A549 treated with RU486 at 1 μM for 4 hours (cell line): ENCODE measurements at places on chromosomes 1 and 21. TPM values are rescaled to one million over a fixed set of nuclear protein-coding genes. Genes with fewer than 3 reads are reported as not detected.

Gene GBP4
- 0.03 TPM in 1 of 5 replicates, not detected in the others for total RNA-seq

Gene CAPN9
- total RNA-seq = not detected in 5 replicates

Gene TMPRSS3
- total RNA-seq = 0.10 to 0.53 TPM (median 0.24 TPM) in 4 of 5 replicates, not detected in the other

Gene AADACL3
- total RNA-seq = not detected in 5 replicates

Gene S100A16
- total RNA-seq = 415 to 520 TPM (median 478 TPM) in 5 replicates

Gene RIPPLY3
- total RNA-seq = 0.40 to 0.77 TPM (median 0.59 TPM) in 5 replicates

Gene AGO1
- total RNA-seq = 3.2 to 4.9 TPM (median 3.9 TPM) in 5 replicates

Gene TMEM125
- total RNA-seq = not detected in 5 replicates

Gene ANXA9
- 0.54 to 1.3 TPM (median 0.70 TPM) in 5 replicates for total RNA-seq
